ENCODE measurements at places on chromosomes 4 and X.

DNA sequence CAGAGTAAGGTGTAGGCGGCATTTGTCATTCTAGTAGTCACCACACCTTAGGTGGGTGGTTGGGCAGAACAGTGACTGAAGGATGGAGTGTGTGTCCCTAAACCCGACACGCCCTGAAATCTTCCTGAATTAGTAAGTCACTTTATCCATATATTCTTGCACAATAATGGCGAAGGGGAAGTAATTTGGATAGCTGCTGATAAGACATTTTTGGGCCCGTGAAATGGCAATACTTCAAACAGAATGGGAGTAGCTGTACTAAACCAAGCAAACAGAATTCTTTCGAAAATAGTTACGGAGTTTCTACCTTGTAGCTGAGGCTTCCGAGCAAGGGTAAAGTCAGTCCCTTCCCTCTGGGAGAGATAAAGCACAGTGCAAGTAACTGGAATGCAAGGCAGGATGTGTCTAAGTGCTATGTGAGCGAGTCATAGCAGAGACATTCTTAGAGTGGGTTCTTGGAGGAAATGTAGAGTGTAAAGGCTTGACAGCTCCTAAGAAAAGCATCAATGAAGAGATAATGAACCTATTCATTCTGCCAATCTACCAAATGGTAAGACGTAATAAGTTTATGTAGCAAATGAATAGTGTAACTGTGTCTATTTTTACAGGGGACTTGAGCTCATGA lies 72.8 kb downstream of the CLCN5 start:
- DNase-seq: no peak

DNA sequence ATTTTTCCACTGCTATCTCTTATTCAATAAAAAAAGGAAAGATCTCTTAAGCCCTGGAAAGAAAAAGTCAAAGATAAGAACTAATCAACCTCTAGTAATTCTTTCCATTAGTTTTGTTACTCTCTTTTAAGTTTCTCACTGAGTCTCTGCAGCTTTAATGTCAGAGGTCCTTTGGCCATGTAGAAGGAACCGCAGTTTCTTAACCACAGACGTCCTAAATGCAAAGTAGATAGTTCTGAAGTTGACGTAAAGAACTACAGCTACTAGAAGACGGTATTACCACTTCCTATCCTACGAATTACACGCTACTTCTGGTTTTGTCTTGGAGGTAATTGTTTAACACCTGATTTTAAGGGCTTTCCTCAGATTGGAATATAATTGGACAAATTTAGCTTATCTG lies 325.9 kb downstream of the ANKRD50 start:
- DNase-seq: no peak

DNA sequence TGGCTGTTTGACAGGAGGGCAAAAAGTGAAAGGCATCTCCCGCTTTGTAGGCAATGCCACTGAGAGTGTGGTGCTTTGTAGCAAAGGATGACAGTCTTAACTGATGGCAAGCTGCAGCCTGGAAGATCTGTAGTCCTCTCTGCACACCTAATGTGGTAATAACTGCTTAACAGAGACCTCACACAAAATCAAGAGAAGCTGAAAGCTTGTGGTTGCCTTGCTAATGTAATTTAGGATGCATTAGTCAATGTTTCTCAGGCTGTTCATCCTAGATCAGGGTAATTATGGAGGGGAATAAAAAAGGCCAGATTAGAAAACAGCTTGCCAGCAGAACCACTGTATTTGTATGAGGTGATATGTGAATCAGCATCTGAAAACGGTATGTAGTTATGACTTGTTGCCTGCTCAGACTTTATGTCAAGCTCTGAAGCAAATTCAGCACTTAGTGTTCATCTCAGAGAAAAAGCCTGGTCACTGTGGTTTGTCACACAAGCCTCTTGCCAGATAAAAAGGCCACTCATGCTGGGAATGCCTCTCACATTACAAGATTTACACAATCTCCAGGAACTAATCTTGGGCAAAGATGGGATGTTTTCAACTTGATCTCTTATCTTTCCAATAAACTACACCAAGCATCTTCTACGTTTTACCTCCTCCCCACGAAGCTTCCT lies 130.8 kb downstream of the ENOX2 start:
- DNase-seq: no peak

GRCh38 chr4:3679071-3679825 lies 86.9 kb upstream of the ADRA2C start:
- DNase-seq: no peak

DNA sequence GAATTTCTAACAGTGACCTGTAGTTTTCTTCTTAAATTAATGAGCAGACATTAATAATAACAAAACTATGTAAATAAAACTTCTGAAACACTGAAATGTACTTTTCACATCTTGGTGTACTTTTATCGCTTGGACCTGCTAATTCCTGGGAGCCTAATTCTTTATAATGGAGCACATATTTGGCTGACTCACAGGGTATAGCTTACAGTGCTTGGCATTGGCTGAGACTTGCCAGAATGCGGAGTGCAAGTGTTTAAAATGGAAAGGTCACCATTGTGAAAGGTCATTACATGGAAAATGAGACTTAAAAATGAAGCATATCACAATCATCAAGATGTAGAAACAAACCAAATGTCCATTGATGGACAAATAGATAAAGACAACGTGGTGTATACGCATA lies 137.3 kb upstream of the PDLIM3 start:
- no peak for DNase-seq

DNA sequence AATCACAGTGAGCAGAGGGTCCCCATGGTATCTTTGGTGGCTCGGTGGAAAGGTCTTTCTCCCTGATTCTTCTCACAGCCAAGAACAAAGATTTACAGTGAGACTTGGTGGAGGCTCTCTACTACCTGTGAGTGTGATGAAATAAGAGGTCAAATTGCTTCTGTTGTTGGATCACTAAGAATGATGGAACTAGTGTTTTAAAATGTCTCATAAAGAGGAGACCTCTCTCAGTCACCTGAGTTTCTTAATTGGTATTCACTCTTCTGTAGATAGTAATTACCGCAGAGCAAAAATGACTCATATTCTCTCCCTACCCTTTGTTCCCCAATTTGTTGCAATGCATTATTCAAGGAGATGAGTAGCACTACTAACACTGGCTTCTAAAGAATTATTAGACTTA lies 100.9 kb upstream of the TBC1D9 start:
- no peak for DNase-seq

DNA sequence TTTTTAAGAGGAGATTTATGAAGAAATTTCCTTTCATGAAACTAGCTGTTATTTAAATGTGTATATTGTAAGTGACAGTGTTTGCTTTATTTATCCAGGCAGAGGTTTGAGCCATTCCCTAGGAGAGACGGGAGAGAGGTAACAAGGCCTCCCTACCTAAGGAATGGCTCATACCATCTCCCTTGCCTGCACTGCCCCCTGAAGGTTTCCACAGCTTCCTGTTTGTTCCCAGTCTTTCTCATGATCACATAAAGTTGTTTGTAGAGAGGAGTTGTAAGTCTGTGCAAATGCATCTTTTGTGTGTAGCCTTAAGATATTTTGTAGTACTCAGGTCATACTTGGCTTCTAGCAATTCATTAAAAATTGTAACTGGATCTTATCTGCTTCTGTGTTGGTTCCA lies 1504.5 kb upstream of the PCDH10 start:
- DNase-seq: no peak
